Activated CD8-positive, alpha-beta T cell treated with anti-CD3 and anti-CD28 coated beads for 36 hours (primary cell): ENCODE measurements at places on chromosomes 12 and 14. TPM values are rescaled to one million over a fixed set of nuclear protein-coding genes. Genes with fewer than 3 reads are reported as not detected.
A peak's percentile ranks its signal among the peaks of the same experiment; 100 is the strongest.

GRCh38 chr12:114684098-114684869 lies at the start of gene TBX3:
TSS of gene TBX3 (minus strand) at chr12:114684175. CDS start at chr12:114683200, 975 bp downstream.
- DNase-seq, result peak; percentile 82

The ARF6 gene
- 170 TPM for total RNA-seq

- DNase-seq, result no peak
These were observed 122.7 kb downstream of the CCDC60 start for GRCh38 chr12:119457271-119457670.

GRCh38 chr14:69519204-69520100 lies 34.9 kb downstream of the PLEKHD1 start:
- no peak for DNase-seq

The IFNG-AS1 gene
- not detected for total RNA-seq

DNA sequence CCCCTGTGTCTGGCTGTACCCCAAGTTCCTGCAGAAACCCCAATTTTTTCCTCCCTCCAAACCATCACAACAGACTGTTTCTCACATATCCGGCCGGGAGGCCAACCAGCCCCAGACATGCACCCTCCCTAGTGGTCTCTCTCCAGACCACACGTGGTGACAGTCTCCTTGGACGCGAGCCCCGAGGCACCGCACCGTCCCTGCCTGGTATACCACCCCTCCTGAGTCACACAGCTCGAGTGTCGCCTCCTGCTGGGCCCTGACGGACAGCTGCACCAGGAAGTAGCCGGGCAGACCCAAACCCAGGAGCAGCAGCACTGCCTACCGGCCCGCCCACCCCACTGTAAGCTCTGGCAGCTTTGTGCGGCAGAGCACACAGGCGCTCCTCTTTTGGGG lies 97.4 kb downstream of the RFLNA start:
- peak; percentile 51 for DNase-seq

The CCDC196 gene
- not detected for total RNA-seq

DNA sequence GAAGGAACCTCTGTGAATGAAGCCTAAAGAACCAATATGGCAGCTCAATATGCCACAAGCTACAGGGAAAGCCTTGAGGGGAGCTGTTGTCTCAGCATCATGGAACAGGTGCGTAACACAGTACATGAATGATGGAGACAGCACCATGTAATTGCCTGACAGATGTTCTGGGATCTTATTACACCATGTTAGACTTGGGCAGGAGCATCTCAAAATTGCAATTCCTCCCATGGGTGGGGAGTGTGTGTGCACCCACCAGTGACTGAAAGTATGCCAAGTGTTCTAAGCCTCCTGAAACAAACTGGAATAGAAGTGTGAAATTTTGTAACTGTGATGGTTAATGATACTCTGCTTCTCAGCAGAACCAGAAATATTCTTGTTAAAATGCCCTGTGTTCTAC lies 151.0 kb upstream of the SRRM4 start:
- no peak for DNase-seq

GRCh38 chr12:3170423-3171194 lies 93.4 kb downstream of the TSPAN9 start:
- no peak for DNase-seq

- DNase-seq, result no peak
These were observed 37.4 kb downstream of the SPTLC2 start for GRCh38 chr14:77579065-77579464.

The CFAP54 gene
- 0.38 TPM for total RNA-seq

The GLT1D1 gene
- 0.49 TPM for total RNA-seq

DNA sequence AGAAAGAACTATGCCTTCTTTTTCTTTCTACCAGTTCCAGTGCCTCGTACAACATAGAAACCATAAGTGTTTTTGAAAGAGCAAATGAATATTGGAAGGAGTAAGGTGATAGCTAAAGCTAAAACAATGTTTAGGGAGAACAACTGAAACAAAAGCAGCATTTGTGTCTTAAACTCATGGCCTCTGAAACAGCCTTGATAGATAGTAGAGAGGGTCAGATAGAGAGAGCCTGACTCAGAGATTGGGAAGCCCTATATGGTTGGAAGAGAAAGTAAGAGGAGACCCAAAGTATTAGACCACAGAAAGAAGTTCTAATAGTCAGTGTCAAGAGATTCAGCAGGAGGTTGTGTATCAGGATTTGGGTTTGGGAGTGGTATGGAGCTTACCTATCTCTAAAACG lies 79.6 kb upstream of the IFNG-AS1 start:
- no peak for DNase-seq

The WNT1 gene
- total RNA-seq, result not detected

The PLD4 gene
- not detected for total RNA-seq

DNA sequence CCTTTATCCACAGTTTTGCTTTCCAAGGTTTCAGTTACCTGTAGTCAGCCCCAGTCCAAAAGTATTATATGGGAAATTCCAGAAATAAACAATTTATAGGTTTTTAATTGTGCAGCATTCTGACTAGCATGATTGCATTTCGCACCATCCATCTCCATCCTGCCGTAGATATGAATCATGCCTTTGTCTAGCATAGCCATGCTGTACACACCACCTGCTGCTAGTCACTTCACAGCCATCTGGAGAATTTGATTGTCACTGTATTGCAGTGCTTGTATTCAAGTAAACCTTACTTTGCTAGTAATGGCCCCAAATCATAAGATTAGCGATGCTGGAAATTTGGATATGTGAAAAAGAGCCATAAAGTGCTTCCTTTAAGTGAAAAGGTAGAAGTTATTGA lies 36.0 kb downstream of the MUCL1 start:
- no peak for DNase-seq

The ALDH1L2 gene
- 7.8 TPM for total RNA-seq

- DNase-seq, result no peak
These were observed 81.3 kb upstream of the NID2 start for GRCh38 chr14:52150162-52150561.

DNA sequence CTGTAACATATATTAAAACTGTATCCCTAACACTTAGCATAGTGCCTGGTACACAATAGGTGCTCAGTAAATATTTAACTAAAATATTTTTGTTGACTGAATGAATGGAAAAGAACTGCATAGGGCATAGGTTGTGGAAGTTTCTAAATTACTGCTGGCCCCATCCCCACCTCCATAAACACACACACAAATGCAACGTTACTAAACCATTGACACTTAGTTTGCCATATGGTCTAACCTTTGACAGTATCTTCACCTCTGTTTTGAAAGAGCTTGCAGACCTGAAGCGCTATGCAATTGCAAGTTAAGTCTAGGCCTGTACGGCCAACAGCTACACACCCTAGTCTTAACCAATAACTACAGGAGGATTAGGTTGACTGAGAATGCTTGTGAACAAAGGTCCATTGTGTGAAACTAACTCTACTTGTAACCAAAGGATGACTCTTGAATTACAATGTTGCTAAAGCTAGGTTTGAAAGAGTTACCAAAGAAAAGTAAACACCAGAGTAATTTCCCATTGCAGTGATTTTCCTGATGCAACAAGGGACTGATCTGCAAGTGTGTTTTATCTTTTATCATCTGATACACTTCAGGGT lies 924 bp upstream of the MANSC1 start:
- no peak for DNase-seq

GRCh38 chr12:27517546-27517945 lies 6.5 kb upstream of the PPFIBP1 start:
- DNase-seq, result no peak

The SMIM41 gene
- total RNA-seq, result not detected

- DNase-seq, result no peak
These were observed 337.7 kb downstream of the C12orf75 start for GRCh38 chr12:105667973-105668743.

- no peak for DNase-seq
These were observed 57.1 kb downstream of the ZDHHC17 start for GRCh38 chr12:76820888-76821482.

DNA sequence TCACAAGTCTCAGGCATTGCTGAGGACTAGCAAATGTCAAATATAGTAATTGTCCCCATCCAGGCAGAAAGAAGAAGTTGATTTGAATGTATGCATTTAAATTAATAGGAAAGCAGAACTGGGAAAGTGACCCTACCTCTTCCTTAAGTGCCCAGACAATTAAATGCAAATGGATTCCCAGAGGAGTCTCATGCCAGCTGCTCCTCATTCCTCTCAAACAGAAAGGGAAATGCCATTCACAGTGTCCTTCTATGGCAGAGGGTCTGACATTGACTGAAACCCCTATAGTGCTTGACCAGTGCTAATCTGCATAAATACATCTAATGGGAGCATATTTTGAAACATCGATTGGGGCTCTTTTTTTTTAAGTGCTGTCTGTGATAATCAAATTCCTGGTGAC lies 292.4 kb upstream of the SEL1L start:
- DNase-seq, result no peak

The SDR9C7 gene
- not detected for total RNA-seq

DNA sequence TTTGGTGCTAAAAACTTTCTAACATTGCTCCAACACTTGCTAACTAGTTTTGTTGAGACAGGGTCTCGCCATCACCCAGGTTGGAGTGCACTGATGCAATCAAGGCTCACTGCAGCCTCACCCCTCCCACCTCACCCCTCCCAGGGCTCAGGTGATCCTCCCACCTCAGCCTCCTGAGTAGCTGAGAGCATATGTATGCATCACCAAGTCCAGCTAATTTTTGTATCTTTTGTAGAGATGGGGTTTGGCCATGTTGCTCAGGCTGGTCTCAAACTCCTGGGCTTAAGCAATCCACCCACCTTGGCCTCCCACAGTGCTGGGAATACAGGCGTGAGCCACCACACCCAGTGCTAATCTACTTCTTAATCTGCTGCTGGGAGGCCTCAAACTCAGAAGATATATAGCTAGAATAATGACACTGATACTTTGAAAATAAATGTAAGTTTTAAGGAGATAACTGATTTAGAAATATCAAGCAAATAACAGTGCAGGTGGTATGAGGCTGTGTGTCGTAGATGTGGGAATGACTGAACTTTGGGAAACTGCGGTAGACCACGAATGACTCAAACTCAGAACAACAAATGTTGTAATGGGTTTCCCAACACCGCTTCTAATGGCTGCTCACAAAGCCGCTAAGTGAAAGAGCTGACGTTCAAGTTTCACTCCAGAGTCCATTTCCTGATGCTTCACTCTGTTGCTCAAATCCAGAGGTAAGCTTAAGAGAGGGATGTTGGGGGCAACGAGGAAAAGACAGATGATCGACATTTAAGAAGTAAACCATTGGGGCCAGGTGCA lies 10.0 kb downstream of the TMCC3 start:
- peak; percentile 66 for DNase-seq

The OR4E2 gene
- total RNA-seq, result not detected
